ENCODE measurements at places on chromosomes 4 and X. TPM values are rescaled to one million over a fixed set of nuclear protein-coding genes. Genes with fewer than 3 reads are reported as not detected.

DNA sequence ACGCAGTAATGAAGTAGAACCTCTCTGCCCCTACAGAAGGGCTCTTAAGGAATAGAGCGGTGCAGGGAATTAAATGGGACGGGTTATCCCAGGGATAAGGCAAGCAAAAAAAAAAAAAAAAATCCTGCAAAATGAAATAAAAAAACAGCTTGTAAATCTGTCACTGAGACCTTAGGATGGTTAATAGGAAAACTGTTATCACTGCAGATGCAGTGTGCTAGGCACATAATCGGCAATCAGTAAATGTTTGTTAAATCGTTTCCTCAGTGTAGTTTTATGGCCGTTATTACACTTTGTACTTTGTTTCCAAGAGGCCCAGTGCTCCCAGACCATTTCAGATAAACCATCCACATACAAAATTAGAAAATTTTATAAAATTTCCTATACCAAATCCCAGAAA is 1.0 kb downstream of the HNRNPH2 start:
- H3K4me1 ChIP-seq: peaks cover 47% of the 10 kb centered on the region
- H3K36me3 ChIP-seq: peaks cover 38% of the 10 kb centered on the region
- no peak for DNase-seq
- H3K4me3 ChIP-seq: peak overlapping the region; percentile 88
- peak overlapping the region; percentile 99 for H3K27ac ChIP-seq

DNA sequence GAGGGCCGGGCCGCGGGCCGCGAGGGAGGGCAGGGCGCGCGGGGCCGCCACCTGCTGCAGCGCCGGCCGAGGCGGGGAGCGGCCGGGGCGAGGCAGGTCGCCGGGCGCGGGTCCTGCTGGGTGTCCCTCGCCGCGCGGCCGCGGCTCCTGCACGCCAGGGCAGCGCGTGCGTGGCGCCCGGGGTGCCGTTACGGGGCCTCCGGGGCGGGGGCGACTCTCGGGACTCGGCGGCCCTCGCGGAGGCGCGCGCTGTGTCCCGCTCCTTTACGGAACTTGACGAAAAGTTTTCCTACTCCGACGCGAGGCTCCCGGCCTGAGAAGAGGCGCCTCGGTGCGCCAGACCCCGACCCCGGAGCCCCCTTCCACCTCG is 329 bp downstream of the TBC1D14 start:
- no peak for DNase-seq
- H3K36me3 ChIP-seq: peaks cover 3% of the 10 kb centered on the region
- peaks cover 45% of the 10 kb centered on the region for H3K4me1 ChIP-seq
- peak overlapping the region; percentile 85 for H3K4me3 ChIP-seq
- H3K27me3 ChIP-seq: peaks cover 5% of the 10 kb centered on the region
- peak overlapping the region; percentile 86 for H3K27ac ChIP-seq

GRCh38 chrX:154125391-154126040 is 18.5 kb upstream of the OPN1LW start:
- no peak overlapping the region for H3K27ac ChIP-seq
- H3K36me3 ChIP-seq: no peaks in the 10 kb centered on the region
- DNase-seq: no peak
- no peaks in the 10 kb centered on the region for H3K27me3 ChIP-seq
- peaks cover 20% of the 10 kb centered on the region for H3K4me1 ChIP-seq

GRCh38 chrX:137286423-137286822 is 252.6 kb upstream of the GPR101 start:
- no peak overlapping the region for H3K27ac ChIP-seq
- DNase-seq: no peak
- no peaks in the 10 kb centered on the region for H3K4me1 ChIP-seq
- H3K4me3 ChIP-seq: no peak overlapping the region

DNA sequence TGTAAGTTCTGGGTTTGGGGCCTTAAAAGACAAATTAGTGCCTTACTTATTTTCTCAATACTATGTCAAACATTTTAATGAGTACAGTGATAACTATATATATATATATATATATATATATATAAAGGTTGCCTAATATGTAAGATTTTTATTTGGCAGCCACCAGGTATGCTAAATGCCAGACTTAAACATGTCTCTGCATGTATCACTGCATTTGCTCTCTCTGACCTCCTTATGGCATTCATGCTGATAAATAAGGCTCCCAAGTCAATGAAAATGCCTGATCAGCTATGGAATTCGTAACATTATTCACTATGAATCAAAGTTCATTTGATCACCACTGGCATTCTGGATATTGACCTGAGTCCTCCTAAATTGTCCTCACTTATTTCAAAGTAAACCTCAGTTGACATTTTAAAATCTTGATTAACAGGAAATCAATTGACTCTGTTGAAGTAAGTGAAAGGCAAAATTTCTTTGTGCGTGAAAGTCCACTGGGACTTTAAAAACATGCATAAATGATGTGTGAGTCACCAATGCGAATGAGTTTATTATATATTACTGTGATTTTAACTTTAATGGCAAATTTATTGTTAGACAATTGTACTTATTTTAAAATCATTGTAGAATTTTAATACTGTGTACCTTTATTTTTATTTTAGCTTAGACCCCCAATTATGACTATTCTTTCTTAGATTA is 29.2 kb upstream of the AREG start:
- no peak overlapping the region for H3K4me3 ChIP-seq
- H3K27ac ChIP-seq: no peak overlapping the region
- no peaks in the 10 kb centered on the region for H3K4me1 ChIP-seq
- H3K36me3 ChIP-seq: no peaks in the 10 kb centered on the region
- no peak for DNase-seq

GRCh38 chrX:71326394-71326793 is 24.8 kb downstream of the ITGB1BP2 start:
- H3K27ac ChIP-seq: no peak overlapping the region
- H3K36me3 ChIP-seq: peaks cover 4% of the 10 kb centered on the region
- H3K4me3 ChIP-seq: no peak overlapping the region

DNA sequence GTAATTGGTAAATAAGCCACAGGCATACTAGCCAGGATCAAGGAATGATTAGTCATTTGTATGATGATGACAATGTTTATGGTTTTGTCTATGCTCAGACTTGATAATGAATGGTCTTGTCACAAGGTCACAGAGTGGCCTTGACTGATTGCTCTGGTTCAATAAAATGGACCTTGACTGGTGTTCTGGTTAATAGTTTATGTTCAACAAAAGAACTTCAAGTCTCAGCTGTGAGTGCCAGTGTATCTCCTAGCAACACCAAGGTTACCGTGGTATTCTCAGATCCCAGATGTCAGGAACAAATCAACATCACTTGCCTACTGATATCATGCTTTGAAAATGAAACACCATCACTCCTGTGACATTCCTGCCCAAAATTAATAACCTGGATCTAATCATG is 16.3 kb upstream of the LRAT start:
- peaks cover 2% of the 10 kb centered on the region for H3K27me3 ChIP-seq
- DNase-seq: no peak
- no peak overlapping the region for H3K27ac ChIP-seq
- H3K4me1 ChIP-seq: no peaks in the 10 kb centered on the region

- no peak for DNase-seq
- H3K27me3 ChIP-seq: no peaks in the 10 kb centered on the region
- H3K27ac ChIP-seq: no peak overlapping the region
- H3K4me1 ChIP-seq: no peaks in the 10 kb centered on the region
These were observed 4.5 kb upstream of the GBA3 start for GRCh38 chr4:22688236-22688635.

DNA sequence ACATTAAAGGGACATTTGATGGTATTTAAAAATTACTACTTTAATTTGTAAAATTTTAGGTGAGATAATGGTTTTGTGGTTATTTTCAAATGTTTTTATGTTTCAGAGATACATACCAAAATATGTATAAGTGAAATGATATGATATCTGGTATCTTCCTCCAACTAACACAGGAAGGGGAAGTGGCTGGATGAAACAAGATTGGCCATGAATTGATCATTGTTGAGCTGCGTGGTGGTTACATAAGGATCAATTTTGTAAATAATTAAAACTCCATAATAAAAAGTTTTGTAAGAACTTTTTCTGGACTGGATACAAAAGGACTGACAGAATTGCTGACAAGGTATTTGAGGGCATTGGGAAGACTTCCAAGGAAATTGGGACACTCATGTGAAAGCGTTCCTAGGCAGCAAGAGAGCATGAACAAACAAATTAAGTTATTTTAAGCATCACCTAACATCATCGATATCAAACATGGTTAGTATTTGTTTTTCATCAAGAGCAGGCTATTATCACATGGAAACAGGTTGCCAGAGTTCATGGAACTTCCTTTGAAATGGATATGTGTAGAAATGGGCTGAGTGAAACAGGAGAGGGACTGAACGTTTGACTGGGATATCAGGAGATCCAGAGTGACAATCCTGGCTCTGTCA is 4.4 kb upstream of the PGM2 start:
- no peak for DNase-seq
- peaks cover 13% of the 10 kb centered on the region for H3K4me1 ChIP-seq
- peaks cover 10% of the 10 kb centered on the region for H3K36me3 ChIP-seq

DNA sequence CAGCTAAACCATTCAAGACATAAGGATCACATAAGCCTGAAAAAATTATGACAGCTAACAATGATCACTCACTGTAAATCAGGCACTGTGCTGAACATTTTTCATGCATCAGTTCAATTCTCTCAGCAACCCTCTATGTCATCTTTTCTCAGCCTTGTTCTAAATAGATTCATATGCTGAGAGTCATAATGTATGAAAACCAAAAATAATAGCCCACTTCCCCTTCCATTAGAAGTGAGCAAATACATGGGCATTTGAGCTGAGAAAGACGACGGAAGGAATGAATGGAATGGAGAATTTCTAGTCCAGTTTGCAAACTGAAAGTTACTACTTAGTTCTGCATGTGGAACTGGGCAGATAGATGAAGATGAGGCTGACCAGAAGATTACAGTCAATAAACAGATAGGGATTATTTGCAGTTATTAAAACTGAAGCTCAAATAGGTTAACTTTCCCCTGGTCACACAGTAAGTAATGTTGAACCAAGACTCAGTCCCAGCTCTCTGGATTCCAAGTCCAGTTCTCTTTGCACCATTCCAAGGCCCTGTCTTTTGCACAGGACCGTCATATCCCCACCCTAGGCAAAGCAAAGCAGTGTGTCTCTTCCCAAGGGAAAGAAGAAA is 1.6 kb upstream of the SH3RF1 start:
- peak overlapping the region; percentile 82 for H3K4me3 ChIP-seq
- peaks cover 3% of the 10 kb centered on the region for H3K27me3 ChIP-seq
- H3K4me1 ChIP-seq: peaks cover 25% of the 10 kb centered on the region
- DNase-seq: no peak

GRCh38 chrX:149937871-149938426 is 342 bp downstream of the EOLA2 start:
- H3K27me3 ChIP-seq: no peaks in the 10 kb centered on the region
- H3K4me1 ChIP-seq: peaks cover 10% of the 10 kb centered on the region
- peak overlapping the region; percentile 85 for H3K4me3 ChIP-seq
- H3K36me3 ChIP-seq: peaks cover 12% of the 10 kb centered on the region
- H3K27ac ChIP-seq: peak overlapping the region; percentile 93

GRCh38 chr4:2247128-2248043 is 5.5 kb upstream of the HAUS3 start:
- H3K27ac ChIP-seq: no peak overlapping the region
- peaks cover 16% of the 10 kb centered on the region for H3K4me1 ChIP-seq
- no peaks in the 10 kb centered on the region for H3K27me3 ChIP-seq

FHDC1 gene
- total RNA-seq: 0.12 TPM

KDR gene
- not detected for total RNA-seq

MXRA5 gene
- total RNA-seq: not detected

GUCY1A1 gene
- total RNA-seq: 0.51 TPM

TEX13B gene
- total RNA-seq: not detected
